ENCODE measurements at places on chromosomes 6 and 20.

DNA sequence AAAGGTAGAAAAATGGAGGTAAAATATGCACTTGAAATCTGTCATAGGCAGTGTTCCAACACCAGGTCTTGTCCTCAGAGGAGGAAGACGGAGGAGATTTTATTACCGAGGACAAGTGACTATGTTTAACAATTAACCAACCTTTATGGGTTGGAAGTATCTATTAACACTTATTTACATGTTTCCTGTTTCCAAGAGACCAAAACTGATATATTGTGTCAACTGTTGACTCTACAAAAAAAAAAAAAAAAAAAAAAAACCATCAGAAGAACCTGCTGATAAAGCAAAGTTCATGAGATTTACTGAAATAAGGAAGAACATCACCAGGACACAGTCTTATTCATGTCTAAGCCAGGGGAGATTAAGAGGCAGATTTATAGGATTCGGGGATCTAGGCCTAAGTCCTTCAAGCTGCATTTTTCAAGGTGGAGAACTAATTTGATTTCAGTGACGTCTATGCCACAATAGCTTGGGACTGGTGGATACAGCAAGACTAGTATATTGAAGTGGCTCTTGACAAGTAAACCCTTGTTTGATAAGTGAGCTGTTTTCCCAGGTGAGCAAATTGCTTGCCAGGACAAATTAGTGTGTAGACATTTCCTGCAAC, 126.6 kb upstream of the NAA20 start:
- DNase-seq: peak; percentile 87

DNA sequence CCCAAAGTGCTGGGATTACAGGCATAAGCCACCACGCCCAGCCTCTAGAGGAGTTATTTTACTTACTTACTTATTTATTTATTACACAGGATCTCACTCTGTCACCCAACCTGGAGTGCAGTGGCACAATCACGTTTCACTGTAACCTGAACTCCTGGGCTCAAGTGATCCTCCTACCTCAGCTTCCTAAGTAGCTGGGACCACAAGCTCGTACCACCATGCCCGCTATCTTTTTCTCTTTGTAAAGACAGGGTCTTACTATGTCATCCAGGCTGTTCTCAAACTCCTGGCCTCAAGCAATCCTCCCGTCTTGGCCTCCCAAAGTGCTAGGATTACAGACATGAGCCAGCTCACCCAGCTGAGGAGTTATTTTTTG, 1.6 kb upstream of the TRIB3 start:
- no peak for DNase-seq

DNA sequence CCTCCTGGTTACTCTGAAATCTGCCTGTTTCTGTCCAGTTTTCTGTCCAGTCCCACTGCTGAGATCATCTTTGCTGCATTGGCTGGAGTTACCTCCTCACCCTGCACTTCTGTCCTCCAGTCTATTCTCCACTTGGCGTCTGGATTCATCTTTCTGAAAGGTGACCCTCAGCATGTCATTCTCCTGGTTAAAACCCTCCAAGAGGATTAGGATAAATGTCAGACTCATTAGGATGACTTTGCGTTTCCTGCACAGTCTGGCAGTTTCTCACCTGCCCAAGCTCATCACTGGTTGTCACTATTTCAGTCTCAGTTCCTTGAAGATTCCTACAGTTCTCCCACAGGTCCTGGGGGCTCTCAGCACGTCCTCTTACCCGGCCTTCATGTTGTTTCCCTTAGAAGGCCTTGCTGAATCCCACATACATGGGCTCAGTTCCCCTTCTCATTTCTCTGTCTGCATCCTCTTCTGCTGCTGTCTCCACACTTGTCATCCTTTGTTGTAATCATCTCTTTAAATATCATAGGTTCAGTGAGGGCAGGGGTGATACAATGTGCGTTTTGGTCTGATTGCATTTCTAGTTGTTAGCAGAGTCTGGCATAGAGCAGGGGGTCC, 374.8 kb downstream of the QKI start:
- peak; percentile 85 for DNase-seq

DNA sequence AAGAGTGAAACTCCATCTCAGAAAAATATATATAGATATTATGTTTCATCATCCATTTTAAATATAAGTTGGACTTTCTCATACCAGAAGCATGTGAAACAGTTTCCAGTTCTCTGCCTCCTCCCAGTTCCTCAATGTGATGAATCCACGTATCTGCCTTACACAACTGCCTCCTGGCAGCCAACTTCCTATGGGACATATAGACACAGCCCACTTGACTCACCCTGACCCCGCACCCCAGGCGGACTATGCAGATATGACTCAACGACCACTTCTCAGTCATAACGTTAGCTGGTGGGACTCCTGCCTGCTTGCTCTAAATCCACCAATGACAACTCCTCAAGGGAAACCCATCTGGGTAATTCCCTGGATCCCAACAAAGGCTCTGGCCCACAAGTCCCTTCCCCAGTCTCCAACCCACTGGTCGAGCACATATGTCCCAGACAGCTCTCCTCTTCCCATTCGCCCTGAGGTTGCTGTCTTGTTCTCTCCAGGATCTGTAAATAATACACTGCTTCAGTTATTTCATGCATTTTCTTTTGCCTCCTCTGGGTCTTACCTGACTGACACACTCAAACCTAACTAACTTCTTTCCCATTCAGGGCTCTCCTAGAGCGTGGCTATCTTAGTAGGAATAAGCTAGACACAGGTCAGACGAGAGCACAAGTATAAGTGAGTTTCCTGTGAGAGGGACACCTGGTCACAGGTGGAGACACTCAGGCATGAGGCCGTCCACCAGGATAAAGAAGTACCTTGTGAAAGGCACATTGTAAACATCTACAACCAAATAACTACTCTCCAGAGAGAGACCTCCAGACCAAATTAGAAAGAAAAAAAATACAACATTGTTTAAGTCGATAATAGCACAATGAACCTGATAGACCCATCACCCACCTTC, 548.5 kb downstream of the CD83 start:
- DNase-seq: no peak

- DNase-seq: peak; percentile 33
Observed at GRCh38 chr6:34243901-34244884, 4.6 kb downstream of the SMIM29 start.

- no peak for DNase-seq
Observed at GRCh38 chr6:70379473-70380013, 33.8 kb upstream of the FAM135A start.

DNA sequence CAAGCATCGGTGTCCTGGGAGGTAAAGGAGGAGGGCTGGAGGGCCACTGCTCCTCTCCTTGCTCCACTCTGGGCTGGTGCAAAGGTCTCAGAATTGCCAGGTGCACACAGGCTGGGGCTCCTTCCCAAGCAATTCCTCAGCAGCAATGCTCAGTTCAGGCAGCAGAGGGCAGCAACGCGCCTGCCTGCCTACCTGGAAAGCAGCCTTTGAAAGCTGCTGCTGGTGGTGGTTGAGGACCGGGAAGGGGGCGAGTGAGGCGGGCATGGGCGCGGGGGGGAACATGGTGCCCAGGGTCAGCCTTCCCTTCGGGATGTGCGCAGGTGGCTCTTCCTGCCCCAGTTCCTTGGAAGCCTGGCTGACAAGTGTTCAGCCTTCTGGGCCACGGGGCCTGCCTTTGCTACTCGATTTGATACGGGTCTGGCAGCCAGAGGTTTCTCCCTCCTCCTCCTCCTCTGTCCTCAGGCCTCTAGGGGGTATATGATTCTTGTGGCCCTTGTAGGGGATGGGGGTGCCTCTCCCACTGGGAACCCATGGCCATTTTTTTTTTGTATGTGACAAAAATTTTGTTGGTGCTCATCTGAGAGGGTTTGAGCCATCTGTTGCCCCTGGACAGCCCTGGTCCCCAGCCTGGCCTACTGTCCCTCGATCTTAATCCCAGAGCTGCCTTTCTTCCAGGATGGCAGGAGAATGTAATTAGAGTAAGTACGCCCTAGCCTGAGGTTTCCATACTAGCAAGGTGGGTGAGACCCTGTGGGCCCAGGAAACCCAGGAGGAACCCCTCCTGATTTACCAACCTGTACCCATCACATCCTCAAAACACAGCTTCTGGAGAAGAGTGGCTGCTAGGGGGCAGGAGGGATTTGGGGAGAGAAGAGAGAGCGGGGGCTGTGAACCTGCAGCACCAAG, 20.1 kb downstream of the MRPS18A start:
- peak; percentile 90 for DNase-seq

GRCh38 chr6:169868458-169868857, 117.0 kb downstream of the ERMARD start:
- DNase-seq: no peak

DNA sequence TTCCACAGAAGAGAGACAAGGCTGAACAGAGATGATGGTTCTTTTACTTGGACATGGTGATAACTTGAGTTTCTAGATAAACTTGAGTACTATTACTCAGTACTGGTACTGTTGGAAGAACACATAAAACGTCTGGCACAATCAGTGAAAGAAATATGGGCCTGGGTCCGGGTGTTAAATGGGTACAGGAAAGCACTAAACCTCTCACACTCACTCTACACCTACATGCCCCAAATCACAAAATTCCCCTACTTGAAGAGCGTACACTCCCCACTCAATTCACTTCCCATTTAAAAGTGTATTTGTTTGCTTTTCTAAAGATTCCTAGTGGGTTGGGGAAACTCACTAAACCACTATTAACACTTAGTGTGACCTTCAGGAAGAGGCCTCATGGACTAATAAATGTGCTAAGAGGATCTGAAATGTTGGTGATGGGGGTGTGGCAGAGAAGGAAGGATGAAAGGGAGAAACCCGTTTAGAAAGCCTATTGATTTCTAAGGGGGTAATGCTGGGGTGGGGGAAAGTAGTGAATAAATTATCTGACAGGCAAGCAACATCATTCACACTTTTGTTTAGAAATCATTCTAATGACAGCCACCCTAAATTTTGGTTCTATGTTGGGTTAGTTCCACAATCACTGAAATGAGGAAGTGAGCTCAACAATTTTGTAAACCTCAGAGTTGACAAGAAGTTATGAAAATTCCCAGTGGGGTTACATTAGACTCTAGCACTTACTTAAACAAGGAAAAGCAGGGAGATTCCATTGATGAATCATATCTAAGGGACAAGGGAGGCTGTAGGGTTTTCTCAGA, 222.6 kb upstream of the MARCKS start:
- DNase-seq: no peak

DNA sequence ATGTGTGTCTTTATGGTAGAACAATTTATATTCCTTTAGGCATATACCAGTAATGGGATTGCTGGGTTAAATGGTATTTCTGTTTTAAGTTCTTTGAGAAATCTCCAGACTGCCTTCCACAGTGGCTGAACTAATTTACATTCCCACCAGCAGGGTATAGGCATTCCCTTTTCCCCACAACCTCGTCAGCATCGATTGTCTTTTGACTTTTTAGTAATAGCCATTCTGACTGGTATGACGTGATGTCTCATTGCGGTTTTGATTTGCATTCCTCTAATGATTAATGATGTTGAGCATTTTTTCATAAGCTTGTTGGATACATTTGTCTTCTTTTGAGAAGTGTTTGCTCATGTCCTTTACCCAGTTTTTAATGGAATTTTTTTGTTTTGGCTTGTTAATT, 5.3 kb upstream of the TASP1 start:
- no peak for DNase-seq

GRCh38 chr20:35200267-35200666, 26.2 kb upstream of the MMP24 start:
- DNase-seq: no peak

- DNase-seq: no peak
Observed at GRCh38 chr6:145749632-145750031, 14.3 kb upstream of the EPM2A start.

DNA sequence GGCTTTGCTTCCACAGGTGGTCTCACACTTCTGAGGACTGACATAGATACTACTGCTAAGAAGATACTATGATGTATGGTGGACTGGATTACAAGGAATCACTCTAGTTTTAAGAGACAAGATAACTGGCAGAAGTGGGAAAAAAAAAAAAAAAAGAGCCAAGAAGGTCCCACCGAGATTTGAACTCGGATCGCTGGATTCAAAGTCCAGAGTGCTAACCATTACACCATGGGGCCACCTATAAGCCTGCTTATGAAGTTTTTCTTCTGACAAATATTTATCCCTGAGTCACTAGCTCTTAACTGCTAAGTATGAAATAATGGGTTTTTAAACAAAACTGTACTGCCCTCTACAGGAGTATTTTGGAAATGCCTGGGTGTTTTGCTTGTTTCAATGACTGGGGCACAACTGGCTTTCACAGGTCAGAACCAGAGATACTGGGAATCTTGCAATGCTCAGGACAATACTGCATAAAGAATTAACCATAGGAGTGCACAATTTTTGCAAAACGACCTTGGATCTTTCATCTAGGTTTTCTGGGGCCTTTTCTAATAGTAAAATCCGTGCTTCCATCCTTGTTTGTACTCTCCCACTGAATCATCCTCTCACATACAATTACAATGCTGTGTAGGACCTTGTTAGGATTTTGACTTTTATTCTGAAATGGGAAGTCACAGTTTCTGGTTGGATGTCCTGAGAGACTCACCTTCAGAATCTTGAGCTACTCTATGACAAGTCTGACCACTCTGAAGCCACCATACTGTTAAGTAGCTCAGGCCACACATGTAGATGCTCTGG, 116.3 kb downstream of the OR2B2 start:
- DNase-seq: peak; percentile 96

DNA sequence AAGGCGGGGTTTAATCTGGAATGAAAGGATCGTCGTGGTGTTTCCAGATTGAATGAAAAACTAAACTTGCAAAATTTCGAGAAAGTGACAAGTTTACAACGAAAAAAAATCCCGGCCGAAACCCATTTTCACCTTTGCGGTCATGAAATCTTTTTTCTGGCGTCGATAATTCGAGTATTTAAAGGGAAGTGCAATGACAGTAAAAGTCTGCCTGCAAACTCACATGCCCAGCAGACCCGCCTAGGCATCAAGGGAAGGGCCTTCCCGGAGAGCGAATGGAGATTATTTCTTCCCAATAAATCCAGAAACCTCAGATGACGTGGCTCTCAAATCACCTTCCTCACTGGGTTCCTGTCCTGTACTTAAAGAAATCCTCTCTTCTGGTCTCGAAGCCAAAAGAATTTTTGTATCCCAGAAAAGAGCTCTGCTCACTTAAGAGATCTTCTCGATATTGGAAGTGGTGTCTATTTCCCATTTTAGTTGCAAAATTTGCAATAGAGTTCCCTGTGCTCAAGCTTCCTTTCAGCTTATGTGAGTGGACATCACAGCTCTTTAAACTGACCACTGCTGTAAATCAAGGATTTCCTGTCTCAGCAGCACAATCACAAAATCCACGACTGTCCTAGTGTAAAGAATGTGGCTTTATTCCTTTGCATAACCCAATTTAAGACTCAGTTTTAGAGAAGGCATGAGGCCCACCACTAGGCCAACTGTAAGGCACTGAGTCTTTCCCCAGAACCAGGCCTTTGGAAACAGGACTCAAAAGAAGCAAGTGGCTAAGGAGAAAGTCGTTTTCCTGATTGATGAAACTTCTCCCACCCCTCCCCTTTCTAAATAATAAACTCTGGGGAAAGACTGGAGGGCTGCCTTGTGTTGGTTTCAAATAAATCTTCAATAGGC, 3.9 kb downstream of the OLIG3 start:
- DNase-seq: no peak

Measured in NCI-H82 (cell line).